Cortex of kidney (tissue), 1 donor: ENCODE measurements at places on chromosomes 2 and 18.

DNA sequence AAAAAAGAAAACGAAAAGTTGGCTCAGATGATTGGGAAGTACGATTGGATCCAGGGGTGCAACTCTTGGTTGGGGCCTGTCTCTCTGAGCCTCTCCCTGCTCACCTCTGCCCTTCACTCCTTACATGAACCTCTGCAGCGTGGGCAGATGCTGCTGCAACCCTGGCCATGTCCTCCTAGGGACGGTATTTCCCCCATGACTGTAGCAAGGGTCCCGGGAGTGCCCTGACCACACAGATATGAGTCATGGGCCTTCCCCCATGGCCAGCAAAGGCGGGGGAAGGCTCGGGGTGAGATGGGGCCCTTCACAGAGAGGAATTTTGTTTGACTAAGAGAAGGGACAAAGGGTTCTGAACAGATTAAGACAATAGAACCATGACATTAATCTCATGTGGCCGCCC is 129.0 kb downstream of the NCK2 start:
- no peak for DNase-seq

DNA sequence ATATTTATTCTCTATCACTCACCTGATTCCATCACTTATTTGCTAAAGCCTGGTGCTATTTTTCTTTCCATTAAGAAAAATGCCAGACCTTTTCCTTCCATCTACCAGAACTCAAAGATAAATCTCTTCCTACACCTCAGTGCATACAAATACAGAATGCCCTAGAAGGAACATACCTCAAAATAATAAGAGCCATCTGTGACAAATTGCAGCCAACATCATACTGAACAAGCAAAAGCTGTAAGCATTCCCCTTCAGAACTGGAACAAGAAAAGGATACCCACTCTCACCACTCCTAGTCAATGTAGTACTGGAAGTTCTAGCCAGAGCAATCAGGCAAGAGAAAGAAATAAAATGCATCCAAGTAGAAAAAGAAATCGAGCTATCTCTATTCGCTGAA is 315.9 kb upstream of the UBE2E3 start:
- no peak for DNase-seq

DNA sequence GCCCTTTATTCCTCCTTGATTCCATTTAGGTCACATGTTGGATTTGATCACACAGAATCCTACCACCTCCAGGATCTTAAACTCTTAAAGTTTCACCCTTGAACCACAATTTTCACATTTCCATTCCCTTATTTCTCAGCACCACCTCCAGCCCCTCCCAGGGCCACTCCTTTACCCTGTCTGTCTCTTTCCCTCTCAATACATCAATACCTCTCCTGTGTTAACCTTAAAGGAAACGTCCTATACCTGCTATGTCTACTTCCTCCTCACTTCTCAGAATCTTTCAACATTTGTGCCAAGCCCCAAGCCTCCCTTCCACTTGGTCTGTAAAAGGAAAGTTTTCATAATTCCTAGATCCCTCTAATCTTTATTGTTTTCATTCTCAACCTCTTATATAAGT is 158.8 kb downstream of the BAZ2B start:
- no peak for DNase-seq

GRCh38 chr2:75799859-75800258 is 89.1 kb upstream of the GCFC2 start:
- DNase-seq, result no peak

- DNase-seq, result no peak
Observed at GRCh38 chr2:30223413-30223874, 7.9 kb upstream of the LBH start.

DNA sequence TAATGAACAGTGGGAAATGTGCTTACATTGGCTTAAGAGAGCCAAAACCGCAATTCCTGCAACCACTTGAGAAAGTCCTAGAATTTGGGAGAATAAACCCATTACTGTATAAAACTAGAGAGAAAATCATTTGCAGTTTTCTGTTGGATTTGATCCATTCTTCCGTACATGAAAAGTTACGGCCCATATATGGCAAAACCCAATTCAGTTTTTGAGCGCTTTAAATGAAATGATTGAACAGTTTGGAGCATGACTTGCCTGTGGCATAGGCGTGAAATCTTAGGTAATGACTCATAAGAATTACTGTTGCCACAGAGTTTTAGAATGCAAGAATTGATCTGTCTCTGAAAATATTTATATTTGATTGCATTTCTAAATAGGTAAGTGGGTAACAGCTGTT is 52.0 kb downstream of the PHLPP1 start:
- DNase-seq, result no peak

DNA sequence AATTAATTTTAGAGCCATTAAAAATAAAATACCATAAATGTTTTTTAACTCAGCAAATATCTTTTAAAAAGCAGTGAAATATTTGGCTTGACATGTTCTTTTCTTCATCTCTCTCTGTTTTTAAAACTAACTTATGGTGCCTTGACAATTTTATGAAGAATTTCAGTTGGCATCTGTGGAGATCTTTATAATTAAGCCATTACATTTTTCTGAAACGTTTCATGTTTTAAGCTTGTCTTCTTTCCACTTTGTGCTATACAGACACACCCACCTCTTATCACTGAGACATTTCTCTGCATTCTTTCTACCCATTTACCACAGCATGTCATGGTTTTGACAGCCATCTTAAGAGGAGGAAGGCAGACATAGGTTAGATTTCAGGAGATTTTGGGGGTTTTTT is 915.1 kb upstream of the FSHR start:
- DNase-seq, result no peak

- no peak for DNase-seq
Observed at GRCh38 chr2:209388446-209389037, 35.3 kb upstream of the MAP2 start.

DNA sequence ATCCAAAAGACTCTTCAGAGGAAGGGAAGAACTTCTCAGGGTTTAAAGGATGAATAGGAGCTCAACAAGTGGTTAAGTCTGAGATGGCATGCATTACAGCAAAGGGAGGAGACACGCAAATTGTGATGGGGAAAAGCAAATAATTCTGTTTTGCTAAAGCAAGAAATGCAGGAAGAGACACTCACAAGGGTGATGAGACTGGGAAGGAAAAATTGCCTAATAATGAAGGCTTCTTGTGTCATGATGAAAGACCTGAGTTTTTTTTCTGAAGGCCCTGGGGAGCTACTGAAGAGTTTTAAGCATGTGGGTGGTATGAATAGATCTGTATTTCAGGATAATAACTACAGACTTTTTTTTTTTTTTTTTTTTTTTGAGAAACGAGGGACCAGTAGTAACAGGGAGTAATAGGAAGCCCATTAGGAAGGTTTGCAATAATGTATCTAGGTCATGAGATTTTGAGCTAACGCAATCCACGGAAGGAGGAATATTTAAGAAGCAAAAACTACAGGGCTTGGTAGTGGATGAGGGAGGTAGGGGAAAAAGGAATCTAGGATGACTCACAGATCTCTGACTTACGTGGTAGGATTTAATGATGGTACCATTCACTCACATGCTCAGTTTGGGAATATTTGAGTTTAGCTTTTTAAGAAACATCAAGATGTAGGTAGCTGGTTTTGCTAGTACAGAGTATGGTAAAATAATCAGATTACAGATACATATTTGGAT is 16.0 kb upstream of the SERPINB3 start:
- no peak for DNase-seq

GRCh38 chr2:171319164-171319810 is 114.5 kb downstream of the METTL8 start:
- no peak for DNase-seq

DNA sequence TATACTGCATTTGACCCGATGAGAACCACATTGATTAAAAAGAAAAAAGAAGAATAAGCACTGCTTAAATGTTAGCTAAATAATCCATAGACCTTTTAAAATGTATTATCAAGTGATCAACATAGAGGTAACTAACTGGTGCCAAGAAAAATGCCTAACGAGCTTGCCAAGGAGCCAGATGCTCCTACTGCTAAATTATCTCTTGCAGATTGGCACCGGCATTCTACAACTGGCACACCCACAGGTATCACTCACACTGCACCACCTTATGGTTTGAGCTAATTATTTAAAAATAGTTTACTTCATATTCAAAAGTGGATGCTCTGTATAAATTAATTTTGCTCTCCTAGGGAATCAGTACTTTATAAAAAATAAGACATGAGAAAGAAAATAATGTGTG is 341.6 kb upstream of the CDH7 start:
- DNase-seq, result no peak

DNA sequence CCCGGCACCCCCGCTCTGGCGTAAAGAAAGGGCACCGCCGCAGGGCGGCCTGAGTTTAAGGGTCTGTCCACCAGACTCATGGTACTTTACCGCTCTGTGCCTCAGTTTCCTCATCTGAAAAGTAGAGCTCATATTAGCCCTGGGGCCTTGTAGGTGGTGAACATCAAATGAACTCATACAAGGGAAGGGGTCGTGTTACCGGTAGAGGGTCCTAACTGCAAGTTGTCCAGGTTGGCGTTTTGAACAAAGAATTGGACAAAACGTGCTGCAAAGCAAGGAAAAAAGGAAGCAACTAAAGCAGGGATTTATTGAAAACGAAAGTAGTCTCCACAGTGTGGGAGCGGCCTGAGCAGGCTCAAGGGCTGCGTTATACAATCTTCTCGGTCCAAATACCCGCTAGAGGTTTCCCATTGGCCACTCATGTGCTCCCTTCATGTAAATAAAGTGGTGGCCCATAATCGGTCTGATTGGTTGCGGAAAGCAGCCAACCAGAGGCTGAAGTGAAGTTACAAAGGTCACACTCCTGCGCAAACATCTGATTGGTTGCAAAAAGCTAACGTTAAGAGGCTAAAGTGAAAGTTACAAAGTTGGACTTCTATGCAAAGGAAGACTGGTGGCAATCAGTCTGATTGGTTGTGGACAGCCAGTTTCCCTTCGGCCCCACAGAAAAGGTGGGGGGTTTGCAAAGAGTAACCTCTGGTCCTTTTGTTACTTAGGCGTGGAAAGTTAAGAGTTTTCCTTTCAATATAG is 80.7 kb upstream of the LDLRAD4 start:
- no peak for DNase-seq
